Stimulated activated CD4-positive, alpha-beta T cell treated with anti-CD3 and anti-CD28 coated beads, Interleukin-1b, Interleukin-23, amount 100 ng/mL, for 48 hours (primary cell): ENCODE measurements at places on chromosomes 11 and 22.
A peak's percentile ranks its signal among the peaks of the same experiment; 100 is the strongest.

GRCh38 chr22:42489000-42489399, 30.6 kb downstream of the RRP7A start:
- no peak for DNase-seq

GRCh38 chr22:30250039-30250565, 3.5 kb upstream of the LIF start:
- DNase-seq: no peak

GRCh38 chr11:124179310-124179709, 3.8 kb upstream of the OR10D3 start:
- no peak for DNase-seq

- DNase-seq: no peak
These were observed 27.7 kb upstream of the BIRC3 start for GRCh38 chr11:102289592-102289991.

GRCh38 chr22:29136782-29137700, 64.2 kb downstream of the KREMEN1 start:
- no peak for DNase-seq

- DNase-seq: no peak
These were observed 186.3 kb downstream of the C11orf91 start for GRCh38 chr11:33514079-33514925.

GRCh38 chr11:97022955-97023354, 633.1 kb downstream of the JRKL start:
- DNase-seq: no peak

GRCh38 chr11:132453406-132453805, 1078.9 kb downstream of the OPCML start:
- no peak for DNase-seq

DNA sequence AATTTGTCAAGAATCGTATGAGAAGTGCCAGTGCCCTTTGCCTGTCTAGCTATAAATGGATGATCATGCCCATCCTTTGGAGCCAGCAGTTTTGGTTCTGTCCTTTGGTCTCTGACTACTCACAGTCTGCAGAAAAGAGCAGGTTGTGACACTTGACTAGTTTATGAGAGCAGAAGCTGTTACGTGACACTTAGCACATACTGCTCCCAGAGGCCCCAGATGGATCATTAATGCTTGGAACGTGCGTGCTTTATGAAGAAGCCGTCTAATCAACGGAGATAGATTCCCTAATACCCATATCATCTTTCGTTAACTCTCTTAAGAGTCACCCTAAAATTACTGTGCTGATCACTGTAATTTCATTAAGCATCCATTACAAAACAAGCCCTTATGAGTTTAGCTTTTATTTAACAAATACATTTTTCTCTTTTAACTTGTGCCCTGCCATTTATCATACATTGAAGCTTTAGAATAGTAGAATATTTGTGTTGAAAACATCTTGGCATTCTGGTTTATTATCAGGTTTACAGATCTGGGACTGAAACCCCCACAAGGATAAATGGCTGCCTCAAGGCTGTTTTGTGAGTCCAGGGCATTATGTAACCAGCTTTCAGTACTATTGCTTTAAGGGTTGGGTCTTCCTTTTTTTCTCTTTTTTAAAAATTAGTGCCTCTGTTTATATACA, 47.0 kb upstream of the ADORA2A start:
- DNase-seq: no peak

GRCh38 chr11:109970516-109971183, 122.5 kb upstream of the ZC3H12C start:
- no peak for DNase-seq

GRCh38 chr22:43789452-43789851, 22.7 kb downstream of the EFCAB6 start:
- DNase-seq: no peak

DNA sequence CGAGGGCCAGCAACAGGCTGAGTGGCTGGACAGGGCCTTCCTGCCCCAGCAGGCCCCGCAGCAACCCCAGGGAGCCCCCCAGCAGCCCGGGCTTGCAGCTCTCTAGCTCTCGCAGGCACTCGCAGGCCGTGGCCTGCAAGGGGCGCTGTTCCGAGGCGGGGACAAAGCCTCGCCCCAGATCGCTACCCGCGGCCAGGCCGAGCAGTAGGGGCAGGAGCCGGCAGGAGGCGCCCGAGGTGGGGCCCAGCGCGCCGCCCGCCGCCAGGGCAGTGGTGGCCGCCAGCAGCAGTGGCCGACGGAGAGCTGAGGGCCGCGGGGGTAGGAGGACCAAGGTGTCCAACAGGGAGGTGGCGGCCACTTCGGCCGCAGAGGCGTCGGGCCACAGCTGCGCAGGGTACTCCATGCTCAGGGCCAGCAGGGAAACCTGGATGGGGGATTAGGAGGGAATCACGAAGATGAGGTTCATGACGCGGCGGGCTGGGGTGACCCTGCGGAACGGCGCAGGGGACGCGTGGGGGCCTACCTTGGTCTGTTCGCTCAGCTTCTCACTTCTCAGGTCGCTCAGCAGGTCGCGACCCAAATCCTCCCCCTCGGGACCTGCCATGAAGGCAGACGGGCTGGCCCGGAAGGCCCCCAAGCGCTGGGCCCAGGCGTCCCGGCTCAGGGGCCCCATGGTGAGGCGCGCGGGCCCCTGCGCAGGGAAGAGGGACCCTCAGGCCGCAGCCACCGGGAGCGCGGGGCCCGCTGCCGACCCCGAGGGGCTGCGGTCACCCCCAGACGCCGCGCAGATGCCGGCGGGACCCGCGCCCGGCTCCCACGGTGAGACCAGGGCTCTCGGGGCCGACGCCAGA, 632 bp downstream of the AP5B1 start:
- peak; percentile 87 for DNase-seq
